ENCODE measurements at places on chromosomes 13 and 19. TPM values are rescaled to one million over a fixed set of nuclear protein-coding genes. Genes with fewer than 3 reads are reported as not detected.

Gene ZNF497
- total RNA-seq = 0.82 TPM

- no peak overlapping the region for H3K4me3 ChIP-seq
- DNase-seq = no peak
- no peak overlapping the region for H3K27ac ChIP-seq
- H3K36me3 ChIP-seq = peaks cover 3% of the 10 kb centered on the region
Observed at GRCh38 chr19:1122972-1123363, 19.2 kb downstream of the GPX4 start.

Gene ALG5
- 34.3 TPM for total RNA-seq

DNA sequence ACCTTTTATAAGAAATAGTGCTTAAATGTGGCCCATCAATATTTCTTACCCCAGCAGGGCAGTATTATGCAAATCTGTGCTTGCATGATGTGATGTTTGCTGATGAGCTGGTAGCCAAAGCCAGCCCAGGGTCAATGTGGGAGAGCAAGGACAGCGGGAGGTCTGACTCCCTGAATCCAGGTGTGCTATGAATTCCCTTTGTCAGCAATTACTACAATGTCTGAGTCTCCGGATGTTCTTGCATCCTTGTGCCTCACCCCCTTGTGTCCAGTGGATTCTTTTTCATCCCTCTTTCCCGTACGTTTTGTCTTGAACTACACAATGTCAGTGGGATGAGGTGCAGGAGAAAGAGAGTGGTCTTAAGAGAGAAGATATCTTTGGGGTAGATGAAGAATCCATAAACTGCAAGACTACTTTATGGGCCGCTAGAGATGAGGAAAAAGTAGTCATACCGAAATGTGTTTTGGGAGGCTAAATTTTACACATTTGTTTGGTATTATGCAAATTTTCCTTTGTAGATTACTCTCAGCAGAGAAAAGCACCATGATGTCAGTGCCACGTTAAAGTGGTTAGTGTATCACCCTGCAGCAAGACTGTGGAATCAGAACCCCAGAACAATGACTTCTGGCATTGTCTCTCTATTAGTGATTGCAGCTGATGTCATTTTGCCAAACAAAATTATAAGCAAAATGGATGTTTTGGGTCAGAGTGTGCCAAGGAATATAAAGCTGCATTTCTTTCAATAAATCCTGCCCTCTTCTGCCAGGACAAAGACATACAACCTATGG is 53.5 kb upstream of the TSHZ3 start:
- no peaks in the 10 kb centered on the region for H3K4me1 ChIP-seq
- no peaks in the 10 kb centered on the region for H3K36me3 ChIP-seq
- no peak overlapping the region for H3K4me3 ChIP-seq
- H3K27ac ChIP-seq = no peak overlapping the region

- DNase-seq = no peak
- H3K27me3 ChIP-seq = no peaks in the 10 kb centered on the region
- no peaks in the 10 kb centered on the region for H3K36me3 ChIP-seq
- no peaks in the 10 kb centered on the region for H3K4me1 ChIP-seq
- no peak overlapping the region for H3K27ac ChIP-seq
Observed at GRCh38 chr13:99191336-99191899, 9.2 kb upstream of the UBAC2 start.

DNA sequence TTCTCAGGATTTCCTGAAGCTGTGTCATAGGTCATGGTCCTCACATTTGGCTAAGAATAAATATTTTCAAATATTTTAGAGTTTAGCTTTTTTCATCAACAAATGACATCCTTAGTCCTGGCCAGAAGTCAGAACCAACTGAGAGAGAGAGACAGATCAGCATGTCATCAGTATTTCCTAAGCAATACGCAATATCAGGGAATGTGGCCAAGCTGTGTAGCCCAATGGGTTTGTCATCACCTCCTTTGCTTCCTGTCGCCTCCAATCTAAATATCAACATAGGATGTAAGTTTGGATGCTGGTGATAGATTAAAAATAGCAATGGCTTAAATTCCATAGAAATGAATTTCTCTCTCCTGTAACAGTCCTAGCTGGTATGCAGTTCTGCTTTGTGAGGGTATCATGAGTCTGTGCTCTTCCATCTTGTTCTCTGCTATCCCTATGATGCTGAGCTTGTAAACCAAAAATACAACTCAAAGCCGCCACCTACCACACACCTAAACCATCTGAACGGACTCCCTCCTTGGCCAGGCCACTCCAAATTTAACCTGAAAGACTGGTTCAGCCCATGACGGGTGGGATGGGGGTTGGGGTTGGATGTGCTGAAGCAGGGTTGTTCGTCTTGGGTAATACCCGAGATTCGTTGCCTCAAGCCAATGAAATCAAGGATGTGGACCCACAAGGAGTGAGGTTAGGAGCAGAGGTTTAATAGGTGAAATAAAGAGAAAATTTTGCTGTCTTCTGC is 10.0 kb upstream of the IGSF23 start:
- H3K27ac ChIP-seq = no peak overlapping the region
- no peak overlapping the region for H3K4me3 ChIP-seq
- no peaks in the 10 kb centered on the region for H3K27me3 ChIP-seq
- no peak for DNase-seq
- H3K36me3 ChIP-seq = no peaks in the 10 kb centered on the region
- no peaks in the 10 kb centered on the region for H3K4me1 ChIP-seq

Gene MYO1F
- total RNA-seq = 42.6 TPM

Gene TTYH1
- total RNA-seq = 0.36 TPM

Gene C5AR1
- total RNA-seq = 0.26 TPM

DNA sequence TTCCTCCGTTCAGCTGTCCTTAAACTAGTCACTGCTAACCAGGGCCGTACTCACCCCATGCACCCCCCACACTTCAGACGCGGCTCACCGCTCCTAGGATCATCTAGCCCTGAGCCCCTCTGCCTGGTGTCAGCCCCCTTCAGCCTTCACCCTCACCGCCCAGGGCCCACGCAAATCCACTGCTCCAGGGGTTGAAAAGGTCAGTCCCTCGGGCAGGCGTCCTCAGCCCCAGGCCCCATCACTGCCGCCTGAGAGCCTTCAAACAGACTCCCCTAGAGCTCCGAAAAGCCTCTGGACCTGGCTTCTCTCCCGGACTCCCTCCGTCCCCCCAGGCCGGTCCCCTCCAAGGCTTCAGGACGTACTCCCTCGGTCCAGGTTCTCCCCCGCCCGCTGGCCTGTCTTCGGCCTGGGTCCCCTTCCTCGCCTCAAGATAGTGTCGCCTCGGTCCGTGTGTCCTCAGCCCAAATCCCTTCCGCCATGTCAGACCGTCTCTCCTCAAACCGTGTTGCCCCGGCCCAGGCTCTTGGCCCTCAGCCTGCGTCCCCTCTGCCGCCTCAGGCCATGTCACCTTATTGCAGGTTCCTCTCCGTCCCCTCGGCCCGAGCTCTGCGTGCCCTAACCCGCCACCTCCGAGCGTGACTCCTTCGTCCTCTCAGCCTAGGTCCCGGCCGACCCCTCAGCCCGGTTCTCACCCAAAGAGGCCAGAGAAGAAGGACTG is 553 bp downstream of the NAPA start:
- peak overlapping the region; percentile 84 for H3K4me3 ChIP-seq
- no peaks in the 10 kb centered on the region for H3K36me3 ChIP-seq
- peak overlapping the region; percentile 98 for H3K27ac ChIP-seq
- H3K4me1 ChIP-seq = peaks cover 39% of the 10 kb centered on the region
- DNase-seq = no peak
- H3K27me3 ChIP-seq = no peaks in the 10 kb centered on the region

- no peak for DNase-seq
- no peaks in the 10 kb centered on the region for H3K27me3 ChIP-seq
- H3K4me3 ChIP-seq = no peak overlapping the region
- H3K4me1 ChIP-seq = no peaks in the 10 kb centered on the region
- H3K27ac ChIP-seq = no peak overlapping the region
- H3K36me3 ChIP-seq = peaks cover 7% of the 10 kb centered on the region
Observed at GRCh38 chr13:45412274-45413049, 5.7 kb downstream of the SLC25A30 start.

- DNase-seq = no peak
- H3K27me3 ChIP-seq = no peaks in the 10 kb centered on the region
- H3K4me1 ChIP-seq = peaks cover 29% of the 10 kb centered on the region
- peak overlapping the region; percentile 42 for H3K27ac ChIP-seq
Observed at GRCh38 chr19:29678484-29679106, 13.3 kb downstream of the PLEKHF1 start.
